ENCODE measurements at places on chromosomes 12 and 14.

GRCh38 chr12:71236133-71236660 is 78.4 kb upstream of the TSPAN8 start:
- DNase-seq: no peak

DNA sequence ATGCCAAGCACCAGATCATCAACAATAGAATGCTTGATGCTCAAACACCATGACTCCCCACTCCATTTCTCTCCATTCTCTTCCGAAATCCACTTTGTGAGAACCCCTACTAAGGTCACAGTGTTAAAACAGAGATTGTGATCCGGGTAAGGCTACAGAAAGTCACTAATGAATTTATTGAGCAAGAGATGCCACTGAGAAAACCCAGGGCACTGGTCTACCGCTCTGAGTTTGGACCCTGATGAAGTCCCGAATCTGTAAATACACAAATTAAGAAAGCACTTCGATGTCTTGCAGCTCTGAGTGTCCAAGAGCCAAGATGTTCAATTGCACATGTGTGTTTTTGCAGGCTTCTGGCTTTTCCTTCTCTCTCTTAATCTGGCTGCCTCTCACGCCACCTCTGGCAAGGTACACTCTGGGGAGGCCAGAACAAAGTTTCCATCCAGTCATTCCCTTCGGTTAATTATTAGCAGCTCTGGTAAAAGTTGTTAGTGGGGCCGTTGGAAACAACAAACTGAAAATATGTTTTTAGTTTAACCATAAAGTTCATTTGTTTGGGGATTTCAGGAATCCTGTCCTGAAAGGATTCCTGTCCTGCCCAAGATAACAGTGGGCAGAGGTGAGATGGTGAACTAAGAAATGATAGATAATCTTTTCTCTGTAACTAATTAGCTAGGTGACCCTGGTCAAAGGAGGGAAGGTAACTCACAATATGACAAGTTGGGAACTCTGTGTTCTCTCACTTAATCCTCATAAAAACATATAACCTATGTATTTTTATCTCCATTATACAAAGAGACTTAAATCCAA is 75.4 kb downstream of the BTG1 start:
- no peak for DNase-seq

DNA sequence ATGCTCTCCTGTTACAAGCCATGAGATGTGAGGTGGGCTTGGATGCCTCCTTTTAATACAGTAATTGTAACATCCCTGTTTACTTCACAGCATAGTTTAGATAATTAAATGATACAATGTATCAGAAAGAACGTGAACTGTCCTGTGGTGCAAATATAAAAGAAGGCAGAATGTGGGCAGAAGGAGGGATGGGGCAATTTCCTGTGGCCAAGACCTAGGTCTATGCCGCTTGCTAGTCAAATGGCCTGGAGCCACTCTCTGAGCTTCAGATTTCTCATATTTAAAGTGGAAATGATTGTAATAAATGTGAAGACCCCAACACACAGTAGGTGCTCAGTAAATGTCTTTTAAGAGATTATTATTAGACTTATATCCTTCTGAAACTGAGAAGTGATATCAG is 24.0 kb upstream of the EVL start:
- no peak for DNase-seq

- DNase-seq: no peak
These were observed 58.0 kb downstream of the SYNE2 start for GRCh38 chr14:63910583-63911363.

GRCh38 chr14:55625481-55625880 is 45.5 kb downstream of the KTN1 start:
- no peak for DNase-seq

- DNase-seq: no peak
These were observed 190.6 kb downstream of the TMX1 start for GRCh38 chr14:51430633-51431032.

DNA sequence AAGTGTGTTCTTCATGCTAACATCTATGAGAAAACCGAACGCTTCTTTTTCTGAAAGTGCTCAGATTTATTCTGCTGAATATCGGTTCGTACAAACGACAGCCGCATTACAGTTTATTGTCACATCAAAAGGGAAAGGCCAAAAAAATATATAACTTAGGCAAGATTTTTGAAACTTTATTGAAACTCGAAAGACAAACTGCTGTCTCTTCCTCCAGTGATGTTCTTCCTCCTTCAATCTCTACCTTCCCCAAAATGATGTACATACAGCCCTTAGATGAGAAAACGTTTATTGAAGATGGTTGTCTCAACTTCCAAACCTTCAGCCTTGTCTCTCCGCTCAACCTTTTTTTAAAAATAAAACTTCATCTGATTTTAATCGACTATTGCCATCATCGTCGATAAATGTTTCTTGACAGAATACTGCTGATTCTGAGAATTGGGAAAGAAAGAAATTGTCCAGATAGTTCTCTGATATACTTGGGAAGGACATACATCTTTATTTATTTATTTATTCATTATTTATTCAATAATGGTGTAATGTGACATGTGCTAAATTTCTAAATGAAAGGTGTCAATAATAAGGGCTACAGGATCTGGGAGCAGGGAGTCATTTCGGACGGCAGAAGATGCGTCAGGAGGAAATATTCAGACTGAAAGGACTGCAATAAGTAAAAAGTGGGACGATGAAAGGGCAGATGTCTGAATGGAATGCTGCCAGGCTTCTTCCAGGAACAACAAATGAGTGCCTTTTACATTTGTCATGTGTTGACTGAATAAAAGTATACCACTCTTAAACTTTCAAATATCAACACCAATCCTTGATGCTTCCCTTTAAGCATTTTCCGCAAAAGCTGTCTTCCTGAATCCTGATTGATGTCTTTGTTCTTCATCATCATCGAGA is 817 bp upstream of the MDM1 start:
- no peak for DNase-seq

DNA sequence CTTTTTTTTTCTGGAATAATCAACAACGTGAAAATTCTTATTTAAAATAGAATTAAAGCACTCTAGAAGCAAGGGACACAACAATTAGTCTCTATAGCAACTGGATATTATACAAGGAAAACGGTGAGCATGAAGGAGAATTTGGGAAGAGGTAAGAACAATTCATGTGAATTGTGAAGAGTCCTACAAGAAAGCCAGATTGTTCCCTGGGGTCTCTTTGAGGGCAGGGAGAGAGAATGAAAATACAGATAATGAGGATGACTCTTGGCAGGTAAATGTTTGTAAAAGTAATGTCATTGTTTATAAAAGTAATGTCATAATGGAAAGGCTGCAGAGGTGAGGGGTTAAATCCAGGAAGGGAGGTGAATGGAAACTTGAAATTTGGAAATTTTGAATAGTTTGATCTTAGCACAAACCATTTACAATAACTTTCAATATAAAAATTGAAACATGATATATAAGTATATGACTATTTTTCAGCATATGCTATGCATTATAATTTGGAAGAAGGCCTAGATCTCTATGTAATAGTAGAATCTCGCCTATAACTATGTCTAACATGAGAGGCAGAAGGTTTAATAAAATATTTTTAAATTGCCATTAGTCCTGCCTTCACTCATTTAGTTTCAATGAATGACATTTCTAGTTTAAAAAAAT is 378.8 kb upstream of the DCN start:
- no peak for DNase-seq

DNA sequence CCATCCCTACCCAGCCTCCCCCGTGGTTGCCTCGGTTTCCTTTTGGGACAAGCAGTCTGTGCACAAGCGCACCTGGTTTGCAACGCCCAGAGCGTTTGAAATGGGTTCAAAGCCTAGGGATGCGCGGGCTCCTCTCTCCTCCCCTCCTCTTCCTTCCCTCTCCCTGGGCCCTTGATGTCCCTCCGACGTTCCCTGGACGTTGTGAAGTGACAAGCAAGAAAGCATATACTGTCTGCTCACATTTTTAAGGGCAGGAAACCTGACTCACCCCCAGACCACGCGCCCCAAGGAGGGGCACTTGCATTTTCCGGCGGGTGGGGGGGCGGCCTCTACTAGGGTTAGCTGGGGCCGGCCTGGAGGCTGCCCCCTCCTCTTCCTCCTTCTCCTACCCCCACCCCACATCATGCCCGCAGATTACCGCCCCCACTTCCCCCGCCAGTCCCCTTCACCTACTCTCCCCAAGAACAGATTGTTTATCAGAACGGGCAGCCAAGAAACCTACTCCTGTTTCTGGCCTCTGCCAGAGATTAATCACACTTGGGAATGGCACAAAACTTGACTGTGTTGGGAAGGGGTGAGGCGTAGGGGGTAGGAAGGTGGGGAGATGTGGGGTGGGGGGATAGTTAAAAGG is 9.5 kb upstream of the IRF2BPL start:
- peak; percentile 58 for DNase-seq

- no peak for DNase-seq
These were observed 2.4 kb upstream of the SSTR1 start for GRCh38 chr14:38205119-38205813.

GRCh38 chr14:83300476-83301064 is 1766.9 kb upstream of the SEL1L start:
- DNase-seq: no peak

- DNase-seq: no peak
These were observed at the start of gene CLECL1 for GRCh38 chr12:9732921-9733461. Gene CLECL1 (minus strand): TSS chr12:9733097.

DNA sequence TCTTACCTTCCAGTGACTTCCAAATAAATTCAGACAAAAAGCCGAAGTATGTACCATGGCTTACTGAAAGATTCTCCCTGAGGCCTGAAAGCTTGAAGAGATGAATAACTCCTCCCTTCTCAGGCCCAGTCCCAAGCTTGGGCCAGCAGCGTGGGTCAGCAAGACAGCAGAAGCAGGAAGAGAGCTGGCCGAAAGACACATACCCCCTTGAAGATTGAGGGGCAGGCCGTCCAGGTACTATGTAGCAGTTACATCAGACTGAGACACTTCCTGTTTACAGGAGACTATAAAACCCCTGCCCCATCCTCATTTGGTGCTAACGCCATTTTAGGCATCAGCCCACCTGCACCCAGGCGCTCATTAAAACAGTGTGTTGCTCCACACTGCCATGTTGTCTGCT is 15.0 kb downstream of the NDUFA12 start:
- DNase-seq: no peak

DNA sequence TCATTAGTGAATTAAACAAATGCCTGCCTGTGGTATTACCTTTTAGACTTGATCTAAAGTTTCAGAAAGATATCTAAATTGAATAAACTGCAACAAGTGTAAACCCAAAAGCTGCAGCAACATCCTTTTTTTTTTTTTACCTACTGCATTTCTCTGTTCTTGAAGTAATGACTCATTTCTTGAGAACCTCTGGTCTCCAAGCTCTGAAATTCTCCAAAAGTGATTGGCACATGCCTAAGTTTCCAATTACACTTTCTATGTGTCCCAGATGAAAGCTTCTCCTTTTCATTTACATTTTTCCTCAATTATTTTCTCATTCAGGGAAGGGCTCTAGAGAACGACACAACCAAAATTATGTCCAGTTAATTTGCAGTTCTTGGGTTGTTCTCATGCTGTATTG is 435.2 kb upstream of the DCN start:
- DNase-seq: no peak

GRCh38 chr12:98238515-98239130 is 276.8 kb upstream of the TMPO start:
- DNase-seq: no peak

- DNase-seq: no peak
These were observed 11.7 kb downstream of the PELI2 start for GRCh38 chr14:56129933-56130332.

GRCh38 chr14:64233531-64234190 is 60.5 kb downstream of the ESR2 start:
- no peak for DNase-seq

DNA sequence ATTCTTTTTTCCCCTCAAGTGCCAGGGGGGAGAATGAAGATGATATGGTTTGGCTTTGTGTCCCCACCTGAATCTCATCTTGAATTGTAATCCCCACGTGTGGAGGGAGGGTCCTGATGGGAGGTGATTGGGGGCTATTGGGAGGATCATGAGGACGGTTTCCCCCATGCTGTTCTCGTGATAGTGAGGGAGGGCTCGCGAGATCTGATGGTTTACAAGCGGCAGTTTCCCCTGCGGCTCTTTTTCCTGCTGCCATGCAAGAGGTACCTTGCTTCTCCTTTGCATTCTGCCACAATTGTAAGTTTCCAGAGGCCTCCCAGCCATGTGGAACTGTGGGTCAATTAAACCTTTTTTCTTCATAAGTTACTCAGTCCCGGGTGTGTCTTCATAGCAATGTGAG is 173.7 kb downstream of the CAND1 start:
- DNase-seq: no peak

- no peak for DNase-seq
These were observed 15.0 kb downstream of the GXYLT1 start for GRCh38 chr12:42129595-42130204.

DNA sequence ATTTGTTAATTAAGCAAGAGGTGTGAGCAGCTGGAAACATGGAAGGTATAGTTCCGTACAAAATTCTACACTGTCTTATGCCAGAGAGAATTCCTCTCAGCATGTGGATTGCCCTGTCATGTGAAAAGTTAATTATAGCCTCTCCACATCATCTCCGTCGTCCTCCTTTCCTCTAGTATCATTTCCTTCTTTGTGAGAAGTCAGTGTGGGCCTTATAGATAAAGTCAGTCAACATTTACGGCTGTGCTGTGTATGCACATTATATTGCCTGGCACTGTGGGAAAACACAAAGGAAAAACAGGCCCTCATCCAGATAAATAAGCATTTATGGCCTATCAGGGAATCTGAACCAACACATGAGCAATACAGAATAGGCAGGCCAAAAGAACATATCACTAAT is 236.6 kb downstream of the SEC23A start:
- no peak for DNase-seq

DNA sequence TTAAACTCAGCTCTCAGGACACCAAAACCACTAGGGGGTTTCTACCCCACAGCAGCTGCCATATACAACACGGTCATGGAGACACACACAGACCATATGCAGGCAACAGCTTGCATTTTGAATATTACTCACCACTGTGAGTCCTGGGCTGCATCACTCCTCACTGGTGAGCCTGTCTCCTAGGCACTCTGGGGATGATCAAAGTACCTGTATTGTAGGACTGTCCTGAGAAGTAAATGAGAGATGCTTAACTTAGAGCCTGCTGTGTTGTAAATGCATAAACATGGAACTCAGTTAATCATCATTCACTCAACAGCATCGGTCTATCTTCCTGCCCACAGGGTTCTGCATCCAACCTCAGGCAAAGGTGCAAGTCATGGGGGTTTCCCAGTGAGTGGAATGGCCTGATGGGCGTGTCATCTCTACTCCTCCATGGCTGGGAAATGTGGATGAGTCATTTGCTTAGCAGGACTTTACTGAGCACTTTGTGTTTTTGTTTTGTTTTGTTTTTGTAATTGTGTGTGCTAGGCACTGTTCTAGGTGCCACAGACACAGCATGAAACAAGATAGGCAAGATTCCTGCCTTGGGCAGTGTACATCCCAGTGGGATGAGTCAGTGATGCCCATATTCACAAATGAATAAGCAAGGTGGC is 1141.2 kb upstream of the TMEM132C start:
- peak; percentile 8 for DNase-seq

GRCh38 chr14:102885737-102886447 is 36.6 kb upstream of the AMN start:
- DNase-seq: no peak

GRCh38 chr14:77270361-77271112 is 469 bp downstream of the NGB start:
- DNase-seq: no peak

GRCh38 chr14:96037891-96038557 is 1.1 kb upstream of the C14orf132 start:
- DNase-seq: no peak
